BJ (cell line): ENCODE measurements at places on chromosomes 7 and 10. TPM values are rescaled to one million over a fixed set of nuclear protein-coding genes. Genes with fewer than 3 reads are reported as not detected.

RNF32 gene
- 0.63 and 0.93 TPM in 2 replicates for polyA plus RNA-seq

WNT16 gene
- polyA plus RNA-seq = 0.02 TPM in 1 of 2 replicates, not detected in the other

PAPSS2 gene
- polyA plus RNA-seq = 133 and 136 TPM in 2 replicates

ADCK2 gene
- polyA plus RNA-seq = 13.7 and 15.4 TPM in 2 replicates

DNA sequence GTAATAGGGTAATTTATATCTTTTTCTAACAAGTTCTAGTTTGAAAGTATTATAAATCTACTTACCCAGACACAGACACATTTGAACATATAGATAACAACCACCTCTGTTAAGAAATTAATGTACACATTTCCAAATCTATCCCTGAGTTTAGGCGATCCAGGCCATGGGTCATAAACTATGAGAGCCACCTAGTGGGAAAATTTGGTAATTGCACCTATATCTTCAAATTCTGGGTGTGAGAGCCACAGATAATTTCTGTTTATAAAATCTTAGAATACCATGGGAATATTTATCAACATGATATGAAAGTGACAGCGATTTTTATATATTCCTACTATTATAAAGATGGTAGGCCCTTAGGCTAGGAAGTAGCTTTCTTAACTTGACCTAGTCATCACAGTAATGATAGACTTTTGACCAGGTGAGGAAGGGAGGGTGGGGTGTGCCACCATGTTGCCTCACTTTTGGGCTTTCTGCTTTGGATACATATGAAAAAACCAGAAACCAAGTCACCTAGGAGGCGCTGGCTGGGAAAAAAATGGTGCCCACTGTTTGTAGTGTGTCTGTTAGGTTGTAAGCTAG, 8.0 kb upstream of the EPHA1 start:
- DNase-seq = no peak

DNA sequence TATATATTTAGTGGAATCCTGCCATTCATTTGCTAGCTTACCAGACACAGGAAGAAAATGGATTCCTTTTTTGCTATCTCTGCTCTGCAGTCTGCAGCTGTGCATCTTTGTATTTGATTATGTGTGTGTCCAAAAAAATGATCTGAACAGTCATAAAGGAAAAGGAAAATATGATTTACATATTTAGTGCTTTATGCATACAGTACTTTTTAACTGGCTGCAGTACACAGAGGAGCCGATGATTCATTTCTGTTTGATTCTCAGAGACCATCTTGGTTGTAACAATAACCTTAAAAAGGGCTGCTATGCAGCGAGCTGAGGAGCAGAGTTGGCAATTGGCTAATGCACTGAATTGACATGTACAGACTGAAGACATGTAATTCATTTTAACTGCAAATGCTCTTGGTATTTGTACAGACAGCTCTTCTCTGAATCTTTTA, 151.3 kb upstream of the FZD1 start:
- DNase-seq = no peak

GRCh38 chr7:145884716-145885514, 231.7 kb upstream of the CNTNAP2 start:
- DNase-seq = no peak

DNA sequence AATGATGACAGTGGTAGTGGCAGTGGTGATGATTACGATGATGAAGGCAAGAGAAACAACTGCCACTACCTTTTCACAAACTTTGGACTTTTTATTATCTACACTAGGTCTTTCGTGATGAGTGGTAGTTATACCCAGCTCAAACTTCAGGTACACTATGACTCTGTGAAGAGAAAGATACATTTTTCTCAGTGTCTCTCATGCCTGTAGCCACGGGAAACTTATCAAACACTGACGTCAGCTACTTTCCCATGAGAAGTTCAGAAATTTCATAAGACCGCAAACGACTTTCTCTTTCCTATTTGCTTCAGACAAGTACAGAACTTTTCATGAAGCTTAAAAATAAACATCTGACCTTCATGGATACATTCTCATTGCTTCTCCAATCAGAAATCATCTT, 57.0 kb downstream of the CALD1 start:
- no peak for DNase-seq

DNA sequence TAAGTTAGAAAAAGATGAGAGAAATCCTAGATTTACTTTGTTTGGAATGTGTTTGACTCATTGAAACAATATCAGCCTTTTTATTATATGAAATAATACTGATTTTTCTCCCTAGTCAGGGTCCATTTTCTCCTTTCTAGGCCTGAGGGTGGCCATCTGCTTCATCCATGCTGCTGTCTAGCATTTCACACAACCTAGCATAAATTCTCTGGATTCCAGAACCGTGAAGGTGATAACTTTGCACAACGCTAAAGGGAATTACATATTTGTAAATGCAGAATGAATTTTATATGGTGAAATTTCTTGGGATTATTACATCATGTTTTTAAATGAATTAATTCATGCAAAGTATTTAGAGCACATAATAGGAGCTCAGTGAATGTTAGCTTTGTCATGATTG, 505.1 kb downstream of the INHBA start:
- DNase-seq = no peak

DNA sequence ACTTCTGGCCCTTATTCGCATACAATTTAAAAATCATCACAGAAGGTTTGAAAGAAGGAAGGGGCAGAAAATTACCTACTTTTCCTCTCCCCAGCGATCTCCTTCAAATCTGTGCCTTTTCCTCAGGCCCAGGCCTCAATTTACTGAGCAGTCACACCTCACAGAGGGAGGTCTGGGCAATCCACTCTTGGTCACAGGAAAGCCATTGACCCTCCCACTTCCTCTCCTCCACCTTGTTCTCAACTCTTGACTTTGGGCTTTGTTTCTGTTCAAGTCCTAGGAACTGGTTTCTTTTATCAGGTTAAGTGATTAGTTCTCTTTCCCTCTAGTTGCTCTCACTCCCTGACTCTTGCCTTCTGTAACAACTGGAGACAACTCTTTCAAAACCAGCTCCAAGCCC, 37.0 kb upstream of the ATRNL1 start:
- no peak for DNase-seq

- DNase-seq = no peak
These were observed 71.5 kb downstream of the COL13A1 start for GRCh38 chr10:69873135-69873639.

DNA sequence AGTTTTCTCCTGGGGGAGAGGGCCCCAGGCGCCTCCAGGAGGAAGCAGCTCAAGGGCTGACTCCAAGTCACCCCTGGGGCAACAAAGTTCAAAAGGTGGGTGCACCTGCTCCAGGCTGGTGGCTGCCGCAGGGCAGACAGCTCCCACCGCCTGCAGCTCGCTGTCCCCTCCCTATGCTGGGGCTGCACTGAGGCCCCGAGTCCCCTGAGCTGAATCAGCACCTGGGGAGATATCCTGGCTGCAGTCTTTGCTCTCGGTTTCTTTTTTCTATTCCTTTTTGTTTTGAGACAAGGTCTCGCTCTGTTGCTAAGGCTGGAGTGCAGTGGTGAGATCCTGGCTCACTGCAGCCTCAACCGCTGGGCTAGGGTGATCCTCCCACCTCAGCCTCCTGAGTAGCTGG, 183.4 kb downstream of the DNAJB6 start:
- no peak for DNase-seq

GRCh38 chr10:102227050-102227449, 951 bp downstream of the ELOVL3 start:
- DNase-seq = no peak

DNA sequence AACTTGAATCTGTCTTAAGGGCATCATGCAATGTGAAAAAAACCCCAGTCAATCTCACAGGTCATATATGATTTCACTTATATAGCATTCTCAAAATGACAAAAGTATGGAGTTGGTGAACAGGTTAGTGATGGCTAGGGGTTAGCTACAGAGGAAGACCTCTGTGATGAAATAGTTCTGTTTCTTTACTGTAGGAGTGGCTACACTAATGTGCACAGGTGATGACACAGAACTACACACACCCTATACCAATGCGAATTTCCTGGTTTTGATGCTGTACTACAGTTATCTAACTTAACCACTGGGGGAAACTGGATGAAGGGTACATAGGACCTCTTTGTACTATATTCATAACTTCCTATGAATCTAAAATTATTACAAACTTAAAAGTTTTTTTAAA, 541.8 kb downstream of the PARD3 start:
- DNase-seq = no peak

GRCh38 chr10:122647383-122647968, 52.2 kb downstream of the C10orf120 start:
- no peak for DNase-seq

DNA sequence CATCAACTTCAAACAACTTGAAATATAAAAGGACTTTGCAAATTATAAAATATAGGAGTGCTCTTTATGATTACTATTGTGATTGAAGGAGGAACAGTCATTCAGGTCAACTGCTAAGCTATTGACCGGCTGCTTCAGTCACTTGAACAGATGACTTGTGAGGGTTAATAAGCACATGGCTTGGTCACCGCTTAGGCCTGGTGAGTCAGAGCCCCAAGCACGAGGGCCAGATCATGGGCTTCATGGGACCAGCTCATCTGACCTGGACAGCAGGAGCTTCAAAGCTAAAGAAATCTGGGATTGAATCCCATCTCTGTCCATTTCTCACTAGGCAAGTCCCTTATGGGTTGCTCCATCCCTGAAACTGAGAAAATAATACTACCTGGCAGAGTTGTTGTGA, 60.4 kb upstream of the ADO start:
- no peak for DNase-seq

GRCh38 chr10:3635211-3635671, 149.8 kb downstream of the KLF6 start:
- no peak for DNase-seq

GRCh38 chr7:140326116-140326928, 72.0 kb downstream of the SLC37A3 start:
- DNase-seq = no peak

GRCh38 chr10:98041352-98042043, 11.1 kb upstream of the CRTAC1 start:
- DNase-seq = no peak

DNA sequence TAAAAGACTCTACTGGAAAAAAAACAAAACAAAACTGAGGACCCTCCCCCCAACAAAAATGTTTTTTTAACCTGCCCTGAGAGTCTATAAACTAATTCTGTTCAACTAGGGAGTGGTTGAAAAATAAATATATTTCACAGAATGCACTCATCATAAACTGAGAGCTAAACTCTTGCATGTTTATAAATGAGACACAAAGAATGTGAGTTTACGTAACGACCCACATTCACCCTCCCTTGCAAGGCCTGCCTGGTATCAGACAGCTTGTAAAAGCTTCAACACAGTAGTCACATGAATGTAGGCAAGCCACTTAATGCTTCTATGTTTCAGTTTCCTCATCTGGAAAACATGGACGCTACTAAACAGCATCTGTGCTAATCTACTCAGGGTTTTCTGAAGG, 50.3 kb downstream of the JAZF1 start:
- DNase-seq = peak; percentile 88

DNA sequence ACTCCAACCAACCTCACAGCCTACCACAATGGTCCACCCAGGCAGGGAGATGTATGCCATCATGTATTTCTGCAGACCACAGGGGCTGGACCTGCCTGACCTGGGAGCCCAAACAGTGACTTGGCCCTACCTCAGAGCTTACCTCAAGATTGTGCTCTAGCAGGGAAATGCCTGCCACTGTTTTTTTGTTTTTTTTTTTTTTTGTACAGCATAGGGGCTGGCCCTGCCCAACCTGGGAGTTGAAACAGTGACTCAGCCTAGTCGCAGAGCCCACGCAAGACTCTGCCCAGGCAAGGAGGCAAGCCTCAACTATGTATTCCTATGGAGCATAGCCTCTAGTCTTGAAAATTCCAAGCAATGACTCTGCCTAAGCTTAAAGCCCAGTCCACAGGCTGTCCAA, 39.3 kb upstream of the CDK6 start:
- no peak for DNase-seq

- DNase-seq = no peak
These were observed 67.0 kb downstream of the OSBPL3 start for GRCh38 chr7:24912874-24913514.

DNA sequence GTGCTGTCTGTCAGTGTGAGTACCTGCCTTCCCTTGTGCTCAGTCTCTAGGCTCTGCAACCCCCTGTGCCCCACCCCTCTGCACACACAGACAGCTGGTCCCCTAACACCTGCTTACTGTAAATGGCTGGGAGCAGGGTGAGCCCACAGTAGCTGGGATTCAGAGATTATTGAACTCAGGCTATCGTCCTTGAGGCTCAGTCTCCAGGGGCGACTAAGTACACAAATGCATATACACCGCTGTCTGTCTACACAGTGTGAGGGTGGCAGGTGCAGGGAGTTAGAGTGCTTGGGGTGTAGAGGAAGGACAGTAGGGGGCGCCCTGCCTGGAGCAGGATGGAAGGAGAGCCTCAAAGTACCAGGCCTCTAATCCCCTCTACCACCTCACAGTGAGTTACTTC, 12.9 kb downstream of the UPP1 start:
- no peak for DNase-seq

GRCh38 chr10:47409171-47409865, 25.2 kb upstream of the ZNF488 start:
- DNase-seq = no peak

GRCh38 chr10:85901599-85901998, 465.0 kb downstream of the GRID1 start:
- DNase-seq = no peak

DNA sequence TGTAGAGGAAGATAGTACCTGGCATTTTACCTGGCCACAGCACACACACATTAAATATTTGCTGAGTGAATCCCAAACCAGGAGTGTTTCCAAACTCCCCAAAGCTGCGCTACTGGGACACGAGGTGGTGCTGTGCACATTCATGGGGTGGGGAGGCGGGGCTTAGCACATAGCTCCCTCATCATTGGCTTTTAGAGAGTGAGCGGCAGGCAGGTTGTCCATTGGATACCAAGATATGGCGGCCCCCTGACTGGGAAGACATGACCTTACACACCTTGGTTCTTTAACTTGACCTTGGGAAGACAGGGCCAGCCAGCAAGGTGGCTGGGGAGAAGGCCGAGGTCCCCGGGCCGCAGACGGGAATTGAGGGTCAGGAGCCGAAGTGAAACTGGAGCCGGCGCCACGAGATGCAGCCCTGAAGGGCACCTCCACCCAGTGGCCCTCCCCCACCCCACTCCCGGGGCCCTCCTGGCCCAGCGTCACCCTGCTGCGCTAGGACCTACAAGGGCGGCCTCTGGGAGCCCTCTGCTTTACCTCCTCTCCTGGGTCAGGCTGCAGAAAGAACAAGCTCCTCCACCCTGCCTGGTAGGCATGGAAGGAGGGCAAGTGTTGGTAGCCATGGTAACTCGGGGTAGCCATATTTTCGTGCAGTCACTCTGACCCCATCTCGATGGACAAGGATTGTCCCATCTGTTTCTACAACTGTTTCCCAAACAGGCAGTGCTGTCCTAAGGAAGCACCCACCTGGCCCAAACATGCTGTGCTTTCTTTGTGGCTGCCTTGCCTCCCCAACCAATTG, 24.0 kb downstream of the TMEM176A start:
- no peak for DNase-seq
